ENCODE measurements at places on chromosomes 7 and 10. TPM values are rescaled to one million over a fixed set of nuclear protein-coding genes. Genes with fewer than 3 reads are reported as not detected.

The SLC13A1 gene
- total RNA-seq = not detected

The EBLN1 gene
- not detected for total RNA-seq

The AFAP1L2 gene
- 2.5 TPM for total RNA-seq

The PKD1L1 gene
- total RNA-seq = not detected

The POU6F2 gene
- not detected for total RNA-seq

The IPMK gene
- total RNA-seq = 7.9 TPM

The SORCS1 gene
- not detected for total RNA-seq

The OPN4 gene
- not detected for total RNA-seq

The FAM3C gene
- 56.3 TPM for total RNA-seq

The PPP1R9A gene
- total RNA-seq = 0.16 TPM

The PRLHR gene
- not detected for total RNA-seq

The ZNF727 gene
- total RNA-seq = not detected

The SERPINE1 gene
- 2,658 TPM for total RNA-seq

The ARHGAP22 gene
- total RNA-seq = 7.6 TPM

The OR2A7 gene
- not detected for total RNA-seq

The CALY gene
- total RNA-seq = not detected

The SPDYE11 gene
- not detected for total RNA-seq

The FXYD4 gene
- total RNA-seq = not detected

The LRRN3 gene
- 0.18 TPM for total RNA-seq

The SEMA3E gene
- not detected for total RNA-seq

The DYNC1I1 gene
- 0.81 TPM for total RNA-seq

The AOC1 gene
- total RNA-seq = not detected

The IL2RA gene
- not detected for total RNA-seq

The RPEL1 gene
- total RNA-seq = under 0.01 TPM

The ADK gene
- 36.9 TPM for total RNA-seq

The METTL27 gene
- 4.5 TPM for total RNA-seq

The DEPP1 gene
- total RNA-seq = 84.2 TPM

The LRRC61 gene
- not detected for total RNA-seq

The TRPV5 gene
- not detected for total RNA-seq

The DRGX gene
- total RNA-seq = not detected

The FFAR4 gene
- total RNA-seq = not detected

The CCL24 gene
- not detected for total RNA-seq

The SNX10 gene
- total RNA-seq = not detected

The ELMO1 gene
- 5.8 TPM for total RNA-seq
